Fibroblast of skin of right quadriceps (primary cell): ENCODE measurements at places on chromosomes 6 and 20.

DNA sequence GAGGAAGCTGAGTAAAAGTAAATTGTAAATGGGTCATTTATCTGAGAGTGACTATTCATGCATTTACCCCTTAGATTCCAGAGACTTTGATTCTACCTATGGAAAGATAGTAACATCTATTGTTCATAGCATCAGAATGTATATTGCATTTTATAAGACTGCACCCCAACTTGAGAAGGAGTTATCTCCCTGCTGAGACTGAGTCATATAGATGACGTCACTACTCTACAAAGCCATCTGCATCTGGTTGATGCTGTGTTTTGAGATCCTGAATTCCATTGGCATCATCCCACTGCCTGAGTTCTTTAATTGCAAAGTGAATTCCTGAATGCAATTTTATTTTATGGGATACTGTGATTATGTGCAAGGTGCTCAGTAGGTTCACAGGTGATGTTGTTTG, 444.0 kb upstream of the SLC35B3 start:
- DNase-seq = no peak

DNA sequence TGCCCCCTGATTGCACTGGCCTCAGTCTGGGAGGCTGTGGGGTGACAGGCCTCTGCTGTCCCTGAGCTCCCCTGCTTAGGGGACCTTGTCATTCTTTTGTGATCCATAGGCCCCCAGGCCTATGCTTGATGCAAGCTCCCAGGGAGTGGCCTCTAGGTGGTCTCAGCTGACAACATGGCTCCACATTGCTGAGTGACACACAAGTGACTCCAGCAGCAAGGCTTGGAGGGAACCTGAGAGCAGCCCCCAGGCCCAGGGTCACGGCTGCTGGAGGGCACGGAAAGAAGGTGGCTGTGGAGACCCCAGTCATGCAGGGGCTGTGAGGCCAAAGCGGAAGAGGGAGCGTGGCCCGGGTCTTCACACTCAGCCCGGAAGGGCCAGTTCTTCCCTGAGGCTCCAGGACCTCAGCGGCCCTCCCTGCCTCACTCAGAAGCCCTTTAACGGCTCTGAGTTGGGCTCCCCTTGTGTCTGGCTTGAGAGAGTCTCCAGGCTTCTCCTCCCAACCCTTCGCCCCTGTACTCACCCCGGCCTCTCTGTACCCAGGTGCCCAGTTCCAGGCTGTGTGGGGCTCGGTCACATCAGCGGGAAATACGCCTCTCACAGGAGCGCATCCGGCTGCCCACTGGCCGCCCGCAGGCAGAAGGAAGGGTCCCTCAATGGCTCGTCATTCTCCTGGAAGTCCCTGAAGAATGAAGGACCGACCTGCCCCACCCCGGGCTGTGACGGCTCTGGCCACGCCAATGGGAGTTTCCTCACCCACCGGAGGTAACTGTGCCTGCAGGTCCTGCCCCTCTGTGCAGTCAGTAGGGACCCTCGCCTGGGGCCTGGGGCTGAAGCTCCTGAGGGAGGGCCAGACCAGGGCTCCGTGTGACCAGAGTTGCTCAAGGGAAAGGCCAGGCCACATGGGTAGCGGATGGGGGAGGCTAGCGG, 23.7 kb upstream of the PCMTD2 start:
- no peak for DNase-seq

- DNase-seq = no peak
Observed at GRCh38 chr20:56014151-56014550, 8.8 kb upstream of the CBLN4 start.

GRCh38 chr6:52063584-52064344, 23.6 kb downstream of the PKHD1 start:
- DNase-seq = peak; percentile 42

DNA sequence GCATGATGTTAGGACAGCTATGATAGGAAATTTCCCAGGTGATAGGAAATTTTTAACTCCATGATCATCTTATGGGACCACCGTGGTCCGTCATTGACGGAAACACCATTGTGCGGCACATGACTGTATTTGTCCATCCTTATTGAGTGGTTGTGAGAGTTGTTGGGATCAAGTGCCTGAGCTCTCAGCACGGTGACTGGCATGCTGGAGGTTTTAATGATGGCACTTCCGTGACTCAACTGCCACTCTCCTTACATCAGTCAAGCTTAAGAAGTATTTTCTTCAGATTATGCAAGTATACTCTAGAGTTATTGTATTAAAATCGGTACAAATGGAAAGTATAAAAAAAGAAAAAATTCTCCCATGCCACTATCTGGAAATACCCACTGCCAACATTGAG, 20.7 kb downstream of the PBOV1 start:
- no peak for DNase-seq

- DNase-seq = no peak
Observed at GRCh38 chr6:4903751-4904370, 100.0 kb downstream of the RPP40 start.

- no peak for DNase-seq
Observed at GRCh38 chr6:25013246-25013645, 77.5 kb upstream of the RIPOR2 start.
